T-helper 9 cell (primary cell): ENCODE measurements at places on chromosomes 7 and 10.

GRCh38 chr10:8331387-8331786, 276.9 kb downstream of the GATA3 start:
- peak; percentile 20 for DNase-seq

GRCh38 chr7:105910172-105910571, 33.8 kb upstream of the ATXN7L1 start:
- no peak for DNase-seq

DNA sequence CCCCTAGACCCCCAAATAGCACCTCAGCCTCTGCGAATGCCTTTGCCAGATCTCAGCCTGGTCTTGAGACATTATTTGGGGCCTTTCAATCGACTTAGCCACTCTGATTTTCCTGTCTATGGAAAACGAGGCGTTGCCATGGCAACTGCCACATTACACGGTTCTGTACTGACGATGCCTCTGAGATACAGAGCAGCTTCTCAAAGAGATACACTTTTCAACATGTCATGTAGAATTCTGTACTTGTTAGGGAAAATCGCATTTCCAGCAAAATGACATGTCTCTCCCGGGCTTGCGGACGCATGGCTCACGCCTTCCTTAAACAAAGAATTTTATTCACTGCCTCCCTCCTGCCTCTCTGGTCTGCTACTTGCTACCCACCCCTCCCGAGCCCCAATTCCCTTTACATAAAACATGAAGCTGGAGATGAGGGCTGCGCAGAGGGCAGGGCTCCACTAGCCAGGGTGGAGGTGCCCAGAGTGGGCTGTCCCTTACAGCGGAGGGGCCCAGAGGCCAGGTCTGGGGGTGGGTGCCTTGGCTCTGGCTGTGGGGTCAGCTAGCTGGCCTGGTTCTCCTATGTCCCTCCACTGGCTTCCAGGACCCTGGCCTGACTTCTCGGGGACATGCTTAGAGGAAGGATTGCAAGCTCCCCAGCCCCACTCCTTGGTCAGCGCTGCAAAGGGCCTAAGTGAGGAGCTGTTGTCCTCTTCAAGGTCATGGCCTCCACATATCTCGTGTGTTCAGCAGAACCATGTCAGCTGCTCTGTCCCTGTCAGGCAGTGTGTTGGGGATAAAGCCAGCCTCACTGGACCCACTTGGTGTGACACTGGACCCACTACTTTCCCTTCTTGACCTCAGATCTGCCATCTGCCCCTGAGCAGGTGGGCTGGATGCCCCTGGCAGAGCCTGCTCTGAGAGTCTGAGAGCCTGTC, 342.5 kb downstream of the RPS24 start:
- DNase-seq: no peak

DNA sequence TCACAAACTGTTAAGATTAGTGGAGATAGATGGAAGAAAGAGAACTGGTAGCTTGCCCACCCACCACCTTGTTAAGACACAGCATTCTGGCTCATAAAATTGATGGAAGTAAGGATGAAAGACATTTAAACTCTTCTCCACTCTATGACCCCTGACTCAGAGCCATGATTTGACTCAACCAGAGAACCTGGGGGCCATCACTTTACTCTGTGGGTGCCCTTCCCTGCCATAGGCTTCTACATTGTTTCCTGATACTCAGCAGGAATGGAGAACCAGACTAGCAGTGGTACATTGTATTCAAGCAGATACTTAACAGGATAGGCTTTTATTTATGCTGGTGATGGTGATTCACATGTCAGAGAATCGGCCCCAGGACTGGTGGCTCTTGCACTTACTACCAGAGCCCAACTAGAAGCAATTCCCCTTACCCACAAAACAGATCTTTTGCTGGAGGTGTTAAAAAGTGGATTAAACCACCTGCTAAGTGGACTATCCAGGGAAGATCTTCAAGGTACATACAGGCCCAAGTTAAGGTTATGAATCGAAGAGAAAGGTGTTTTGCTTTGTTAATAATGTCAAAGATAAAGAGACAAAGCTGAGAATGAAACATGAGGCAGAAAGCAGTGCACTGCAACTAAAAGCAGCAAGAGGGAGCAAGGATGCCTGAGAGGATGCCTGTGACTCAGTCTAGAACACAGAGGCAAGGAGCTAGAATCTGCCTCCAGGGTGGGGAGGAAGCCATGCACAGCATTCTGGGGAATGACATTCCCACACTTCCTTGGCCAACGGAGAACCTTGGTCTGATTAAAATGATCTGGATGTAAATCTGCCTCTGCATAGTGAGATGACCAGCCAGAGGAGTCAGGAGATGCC, 36.0 kb upstream of the GLI3 start:
- DNase-seq: no peak

DNA sequence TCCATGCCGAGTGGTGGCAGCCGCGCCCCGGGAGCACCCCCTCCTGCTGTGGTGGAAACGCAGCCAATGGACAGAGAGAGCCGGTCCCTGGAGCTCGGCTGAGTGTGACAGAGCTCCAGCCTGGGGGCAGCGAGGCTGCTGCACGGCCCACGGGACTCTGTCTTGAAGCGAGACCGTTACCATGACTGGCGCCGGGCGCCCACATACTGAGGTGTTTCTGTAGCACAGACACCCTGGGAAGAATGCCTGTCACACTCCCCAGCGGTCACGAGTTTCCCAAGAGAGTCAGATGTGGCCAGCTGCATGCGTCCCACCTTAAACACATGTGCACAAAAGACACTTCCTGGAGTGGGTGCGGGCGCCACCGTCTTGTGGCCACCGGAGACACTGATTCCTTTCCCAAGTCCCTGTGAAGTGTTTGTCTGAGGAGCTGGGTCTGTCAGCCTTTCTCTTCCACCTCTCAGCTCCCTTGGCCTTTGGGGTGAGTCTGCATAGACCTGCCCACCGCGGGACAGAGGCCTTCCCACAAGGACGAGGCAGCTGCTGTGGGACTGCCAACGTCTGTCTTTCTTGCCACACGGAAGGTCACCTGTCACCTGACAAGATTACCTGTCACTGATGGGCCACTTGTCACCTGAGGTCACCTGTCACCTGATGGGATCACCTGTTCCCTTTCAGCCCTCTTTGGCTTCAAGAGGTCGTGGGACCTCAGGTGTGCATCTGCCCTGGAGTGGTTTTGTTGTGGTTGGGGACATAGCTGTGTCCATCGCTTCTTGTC, 94.6 kb downstream of the DNAJB6 start:
- DNase-seq: no peak

- DNase-seq: no peak
Observed at GRCh38 chr10:128808921-128809440, 658.1 kb upstream of the MGMT start.
